Liver (tissue), 10 donors: ENCODE measurements at places on chromosomes 4 and X. TPM values are rescaled to one million over a fixed set of nuclear protein-coding genes. Genes with fewer than 3 reads are reported as not detected.

DNA sequence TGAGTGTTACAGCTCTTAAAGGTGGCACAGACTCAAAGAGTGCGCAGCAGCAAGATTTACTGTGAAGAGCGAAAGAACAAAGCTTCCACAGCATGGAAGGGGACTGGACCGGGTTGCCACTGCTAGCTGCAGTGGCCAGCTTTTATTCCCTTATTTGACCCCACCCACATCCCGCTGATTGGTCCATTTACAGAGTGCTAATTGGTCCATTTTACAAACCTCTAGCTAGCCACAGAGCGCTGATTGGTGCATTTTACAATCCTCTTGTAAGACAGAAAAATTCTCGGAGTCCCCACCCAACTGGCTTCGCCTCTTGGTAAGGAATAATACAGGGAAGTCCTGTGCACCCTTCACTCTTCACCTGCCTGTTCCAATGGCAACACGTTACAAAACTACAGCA, 1.9 kb upstream of the SHROOM2 start:
- DNase-seq = no peak

DNA sequence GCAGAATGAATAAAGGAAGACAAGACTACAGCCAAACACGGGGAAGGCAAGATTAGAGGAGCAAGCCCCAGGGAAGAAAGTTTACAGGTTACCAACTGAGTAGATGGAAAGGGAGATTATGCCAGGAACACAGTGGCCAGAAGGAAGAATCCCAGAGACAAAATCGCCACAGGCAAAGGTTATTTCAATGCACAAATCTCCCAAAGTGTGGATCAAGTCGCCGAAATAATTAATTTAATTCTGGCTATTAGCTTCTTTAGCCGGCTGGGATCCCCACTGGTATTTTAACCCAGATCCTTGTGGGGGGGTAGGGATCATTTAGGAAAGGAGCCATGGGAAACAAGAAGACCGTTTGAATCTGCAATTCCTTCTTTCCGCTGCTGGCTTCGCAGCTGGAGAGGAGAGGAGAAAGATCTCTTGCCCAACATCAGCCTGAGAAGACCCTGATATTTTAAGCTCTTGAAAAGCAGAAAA, 171.0 kb downstream of the DHX15 start:
- no peak for DNase-seq

- no peak for DNase-seq
Measured at GRCh38 chrX:51461053-51462044, 35.0 kb downstream of the NUDT11 start.

DNA sequence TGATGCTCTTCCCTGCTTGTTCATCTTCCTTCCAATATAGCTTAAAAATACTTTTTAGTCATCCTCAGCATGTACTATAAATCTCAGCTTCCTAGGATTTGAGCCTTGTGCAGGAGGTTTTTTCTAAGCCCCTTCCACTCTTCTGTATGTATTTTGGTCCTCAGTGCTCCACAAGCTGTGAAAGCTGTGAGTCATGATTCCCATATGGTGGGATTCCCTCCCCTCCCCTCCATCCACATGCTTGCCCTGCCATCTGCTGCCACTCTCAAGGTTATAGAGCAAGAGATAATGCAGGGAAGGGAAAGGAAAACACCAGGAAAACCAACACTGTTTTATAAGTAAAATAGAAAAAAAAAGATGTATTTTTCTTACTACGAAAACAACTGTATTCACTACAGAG, 58.5 kb upstream of the AP1S2 start:
- no peak for DNase-seq

- no peak for DNase-seq
Measured at GRCh38 chrX:40374486-40374885, 206.3 kb upstream of the ATP6AP2 start.

GRCh38 chrX:136662104-136662503, 14.1 kb downstream of the CD40LG start:
- no peak for DNase-seq

The SPOCK3 gene
- total RNA-seq = 0.08 TPM

The S100G gene
- not detected for total RNA-seq

The ADGRG4 gene
- not detected for total RNA-seq

GRCh38 chr4:127586922-127587571, 45.7 kb upstream of the INTU start:
- no peak for DNase-seq

DNA sequence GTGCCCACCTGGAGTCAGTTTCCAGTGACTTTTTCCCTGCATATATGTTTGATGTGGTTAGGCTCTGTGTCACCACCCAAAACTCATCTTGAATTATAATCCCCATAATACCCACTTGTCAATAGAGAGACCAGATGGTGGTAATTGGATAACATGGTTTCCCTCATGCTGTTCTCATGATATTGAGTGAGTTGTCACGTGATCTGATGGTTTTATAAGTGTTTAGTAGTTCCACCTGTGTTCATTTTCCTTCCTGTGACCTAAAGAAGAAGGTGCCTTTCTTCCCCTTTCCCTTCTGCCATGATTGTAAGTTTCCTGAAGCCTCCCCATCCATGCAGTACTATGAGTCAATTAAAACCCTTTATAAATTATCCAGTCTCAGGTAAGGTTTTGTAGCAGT, 740.9 kb downstream of the ARAP2 start:
- DNase-seq = no peak

DNA sequence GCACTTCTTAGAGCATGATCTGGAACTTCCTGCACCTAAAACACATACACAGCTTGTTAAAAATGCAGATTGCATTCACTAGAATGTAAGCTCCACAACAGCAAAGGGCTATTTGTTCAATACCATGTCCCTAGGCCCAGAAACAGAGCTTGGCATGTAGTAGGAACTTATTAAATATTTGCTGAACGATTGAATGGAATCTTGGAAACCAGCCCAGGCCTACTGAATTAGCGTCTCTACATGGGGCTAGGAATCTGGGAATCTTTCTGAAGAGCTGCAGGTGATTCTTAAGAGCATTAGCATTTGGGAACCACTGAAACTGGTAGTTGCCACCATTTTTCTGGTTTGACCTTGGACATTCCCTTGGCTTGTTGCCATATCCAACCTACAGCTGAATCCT, 234.1 kb downstream of the STIM2 start:
- no peak for DNase-seq

DNA sequence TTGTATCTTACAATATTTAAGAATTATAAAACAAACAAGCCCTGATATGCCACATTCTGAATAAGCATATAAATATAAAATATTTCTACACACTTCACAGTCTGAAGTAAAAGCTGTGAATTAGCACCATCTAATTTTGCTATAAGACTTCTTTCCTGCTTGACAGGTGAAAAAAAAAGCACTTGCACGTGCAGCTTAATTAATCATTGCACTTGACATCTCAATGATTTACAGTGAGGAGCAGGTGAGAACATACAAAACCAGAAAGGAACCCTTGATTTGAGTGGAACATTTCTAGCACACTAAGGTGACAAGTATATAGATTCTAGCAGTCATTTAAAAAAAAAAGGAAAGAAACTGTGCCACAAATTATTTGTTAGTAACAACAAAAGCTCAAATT, 47.9 kb downstream of the CHIC2 start:
- DNase-seq = no peak

GRCh38 chrX:13430136-13430827, 110.4 kb upstream of the ATXN3L start:
- DNase-seq = no peak

The GLOD5 gene
- 0.67 TPM for total RNA-seq

DNA sequence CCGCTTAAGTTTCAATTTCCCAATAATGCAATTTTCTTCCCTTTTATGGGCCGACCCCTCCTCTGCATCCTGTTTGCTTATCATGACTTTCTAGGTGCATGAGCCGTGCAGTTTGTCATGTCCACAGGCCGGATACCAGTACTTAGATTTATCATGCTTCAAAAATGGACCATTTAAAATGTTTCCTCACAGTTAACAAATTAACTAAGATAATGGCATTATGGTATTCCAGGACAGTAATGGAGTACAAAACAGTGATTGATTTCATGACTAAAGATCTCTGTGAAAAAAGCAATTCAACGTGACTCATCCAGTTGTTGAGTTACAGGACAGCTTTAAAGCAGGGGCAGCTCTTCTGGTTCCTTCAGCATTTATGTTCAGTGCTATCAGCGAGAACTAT, 23.0 kb downstream of the SNX25 start:
- no peak for DNase-seq

DNA sequence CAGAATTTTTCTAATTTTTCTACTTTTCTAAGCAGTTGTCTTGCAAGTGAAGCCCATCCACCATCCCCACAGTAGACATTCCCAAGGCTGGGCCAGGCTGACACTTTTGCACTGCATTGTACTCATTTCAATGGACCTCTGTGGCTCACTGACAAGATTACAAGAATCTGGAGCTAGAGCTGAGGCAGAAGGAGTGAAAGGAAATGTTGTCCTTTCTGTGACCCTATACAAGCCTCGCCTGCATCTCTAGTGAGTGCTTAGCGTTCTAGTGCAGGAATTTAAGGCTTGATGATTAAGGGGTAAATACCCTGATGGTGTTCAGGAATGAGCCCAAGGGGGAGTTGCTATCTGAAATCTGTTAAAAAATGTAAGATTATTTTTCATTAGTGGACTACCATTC, 6.3 kb downstream of the MAGED1 start:
- no peak for DNase-seq

The PWWP3B gene
- 2.2 TPM for total RNA-seq

- DNase-seq = no peak
Measured at GRCh38 chrX:39519566-39520301, 578.0 kb downstream of the BCOR start.

GRCh38 chrX:39301036-39301435, 499.8 kb downstream of the MID1IP1 start:
- DNase-seq = no peak

The FATE1 gene
- total RNA-seq = not detected

The S100P gene
- total RNA-seq = 3.1 TPM

DNA sequence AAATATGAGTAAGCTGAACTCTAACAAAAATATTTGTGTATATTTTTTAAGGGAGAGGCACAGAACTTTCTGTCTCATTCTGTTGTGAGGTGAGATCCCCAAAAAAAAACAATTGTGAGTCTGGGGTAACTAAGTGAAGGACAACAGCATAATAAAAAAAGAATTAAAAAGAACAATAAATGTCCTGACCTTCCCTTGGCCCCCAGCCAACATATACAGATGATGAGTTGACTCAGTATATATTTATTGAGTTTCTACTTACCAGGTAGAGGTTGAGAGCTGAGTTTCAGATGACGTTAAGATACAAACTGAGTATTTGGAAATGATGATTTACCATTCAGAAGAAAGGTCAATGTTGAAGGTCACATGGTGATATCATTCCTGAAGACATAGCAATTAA, 239.5 kb downstream of the KCNIP4 start:
- no peak for DNase-seq

The STPG2 gene
- 0.67 TPM for total RNA-seq

The TCEAL2 gene
- not detected for total RNA-seq

GRCh38 chrX:22634083-22634482, 361.4 kb downstream of the CBLL2 start:
- no peak for DNase-seq

The CDKN2AIP gene
- 14.2 TPM for total RNA-seq
